ENCODE measurements at places on chromosomes 4 and X. TPM values are rescaled to one million over a fixed set of nuclear protein-coding genes. Genes with fewer than 3 reads are reported as not detected.

IL9R gene
- total RNA-seq: 0.09 TPM

TGIF2LX gene
- total RNA-seq: not detected

CHM gene
- total RNA-seq: 11.9 TPM

GPC3 gene
- total RNA-seq: not detected

HTN3 gene
- total RNA-seq: not detected

TBC1D8B gene
- 1.7 TPM for total RNA-seq

FAM236A gene
- not detected for total RNA-seq

KCND1 gene
- 1.2 TPM for total RNA-seq

SYP gene
- total RNA-seq: 3.1 TPM

SPP1 gene
- 164 TPM for total RNA-seq

AMBN gene
- total RNA-seq: not detected

NEUROG2 gene
- not detected for total RNA-seq

ABLIM2 gene
- total RNA-seq: 0.39 TPM

PROM1 gene
- total RNA-seq: 0.04 TPM

PDCL2 gene
- total RNA-seq: not detected

PAGE2 gene
- not detected for total RNA-seq

STK32B gene
- 22.9 TPM for total RNA-seq

PFKFB1 gene
- not detected for total RNA-seq

STATH gene
- not detected for total RNA-seq

TMEM35A gene
- not detected for total RNA-seq

AP1AR gene
- total RNA-seq: 13.8 TPM

PPP4R3C gene
- total RNA-seq: not detected

TCEAL2 gene
- not detected for total RNA-seq

SPANXC gene
- 1.0 TPM for total RNA-seq

CHRDL1 gene
- not detected for total RNA-seq

PCDH7 gene
- total RNA-seq: 0.11 TPM

BEX2 gene
- 8.5 TPM for total RNA-seq

CLDN22 gene
- not detected for total RNA-seq

ZNF518B gene
- total RNA-seq: 4.1 TPM

NEXMIF gene
- total RNA-seq: 0.23 TPM

VEGFC gene
- 15.7 TPM for total RNA-seq

ADAD1 gene
- total RNA-seq: not detected

TBX22 gene
- not detected for total RNA-seq

PRR32 gene
- not detected for total RNA-seq

CITED1 gene
- total RNA-seq: 1.3 TPM

CYSLTR1 gene
- not detected for total RNA-seq

GATA1 gene
- not detected for total RNA-seq

GYPE gene
- total RNA-seq: not detected

GPR173 gene
- 0.01 TPM for total RNA-seq

GUCY2F gene
- not detected for total RNA-seq

Data from A549 treated with DMSO at 1 μM for 4 hours (cell line).